ENCODE measurements at places on chromosomes 3 and 15.

- DNase-seq = peak; percentile 36
Observed at GRCh38 chr15:89457086-89457485, 39.3 kb downstream of the RHCG start.

- DNase-seq = no peak
Observed at GRCh38 chr15:40163657-40164416, 3.0 kb downstream of the BUB1B start.

- DNase-seq = no peak
Observed at GRCh38 chr15:85742186-85742821, 52.4 kb downstream of the KLHL25 start.

- DNase-seq = no peak
Observed at GRCh38 chr15:58742819-58743502, 6.5 kb downstream of the ADAM10 start.

GRCh38 chr3:118292841-118293240 is 741.8 kb downstream of the IGSF11 start:
- no peak for DNase-seq

DNA sequence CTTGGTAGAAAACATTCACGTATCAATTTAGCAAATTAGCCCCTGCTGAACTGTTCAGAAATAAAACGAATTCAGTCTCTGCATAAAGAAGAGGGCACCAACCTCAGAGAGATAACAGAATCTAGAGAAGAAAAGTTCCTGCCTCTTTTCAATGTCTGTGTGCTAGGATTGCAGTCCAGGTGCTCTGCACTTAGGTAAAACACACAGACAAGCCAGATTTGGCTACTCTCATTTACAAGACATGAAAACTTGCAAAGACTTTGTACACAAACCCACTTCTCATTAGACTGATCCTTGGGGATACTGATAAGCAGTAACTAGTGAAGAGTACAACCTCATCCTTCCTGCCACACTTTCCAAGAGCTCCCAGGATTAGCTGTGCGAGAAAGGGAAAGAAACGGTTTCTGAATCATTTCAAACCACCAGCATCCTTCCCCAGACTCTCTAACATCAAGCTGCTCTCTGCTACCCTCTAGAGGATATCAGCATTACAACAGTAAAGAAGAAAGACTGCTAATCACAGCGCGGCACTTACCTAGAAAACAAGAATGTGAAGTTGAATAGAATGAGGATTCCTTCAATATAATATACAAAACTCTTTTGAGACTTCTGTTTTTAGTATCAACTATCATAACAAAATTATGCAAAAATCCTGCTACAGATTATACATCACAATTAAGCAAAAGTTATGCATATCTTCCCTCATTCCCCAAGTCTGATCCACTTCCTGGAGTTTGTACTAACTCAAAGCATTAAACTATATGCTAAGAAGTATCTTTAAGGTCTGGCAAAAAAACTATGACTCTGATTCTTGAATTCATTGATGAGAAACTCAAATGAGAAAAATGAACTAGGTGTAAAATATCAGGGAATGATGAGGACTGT is 306.4 kb downstream of the MAGI1 start:
- peak; percentile 20 for DNase-seq

GRCh38 chr3:48595526-48596121 is 495 bp upstream of the COL7A1 start:
- peak; percentile 36 for DNase-seq

- no peak for DNase-seq
Observed at GRCh38 chr15:37360724-37361123, 260.4 kb upstream of the MEIS2 start.

GRCh38 chr3:17175187-17175807 is 290.5 kb downstream of the PLCL2 start:
- no peak for DNase-seq

DNA sequence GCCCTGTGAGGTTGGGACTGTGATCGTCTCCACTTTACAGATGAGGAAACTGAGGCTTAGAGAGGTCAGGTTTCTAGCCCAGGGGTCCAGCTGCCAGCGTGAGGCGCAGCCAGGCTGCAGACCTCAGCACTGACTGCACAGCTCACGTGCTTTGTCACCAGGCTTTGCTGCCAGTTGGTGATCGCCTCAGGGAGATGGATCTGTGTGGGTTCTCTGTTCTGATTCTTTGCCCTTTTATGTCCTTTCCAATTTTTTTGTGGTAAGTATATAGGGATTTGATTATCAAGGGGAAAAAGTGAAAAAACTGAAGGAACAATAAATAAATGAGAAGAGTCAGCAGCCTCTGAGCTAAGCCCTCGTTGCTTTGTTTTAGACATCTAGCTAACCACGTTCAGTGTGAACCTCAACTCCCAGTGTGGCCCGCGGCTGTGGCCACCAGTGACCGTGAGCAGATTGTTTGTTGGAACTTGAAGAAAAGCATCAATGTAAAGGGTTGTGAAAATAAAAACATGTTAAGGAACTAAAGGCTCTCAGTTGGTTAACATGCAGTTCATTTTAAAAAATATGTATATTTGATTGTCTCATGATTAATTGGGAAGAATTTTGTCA is 117.6 kb downstream of the PDE8A start:
- no peak for DNase-seq

DNA sequence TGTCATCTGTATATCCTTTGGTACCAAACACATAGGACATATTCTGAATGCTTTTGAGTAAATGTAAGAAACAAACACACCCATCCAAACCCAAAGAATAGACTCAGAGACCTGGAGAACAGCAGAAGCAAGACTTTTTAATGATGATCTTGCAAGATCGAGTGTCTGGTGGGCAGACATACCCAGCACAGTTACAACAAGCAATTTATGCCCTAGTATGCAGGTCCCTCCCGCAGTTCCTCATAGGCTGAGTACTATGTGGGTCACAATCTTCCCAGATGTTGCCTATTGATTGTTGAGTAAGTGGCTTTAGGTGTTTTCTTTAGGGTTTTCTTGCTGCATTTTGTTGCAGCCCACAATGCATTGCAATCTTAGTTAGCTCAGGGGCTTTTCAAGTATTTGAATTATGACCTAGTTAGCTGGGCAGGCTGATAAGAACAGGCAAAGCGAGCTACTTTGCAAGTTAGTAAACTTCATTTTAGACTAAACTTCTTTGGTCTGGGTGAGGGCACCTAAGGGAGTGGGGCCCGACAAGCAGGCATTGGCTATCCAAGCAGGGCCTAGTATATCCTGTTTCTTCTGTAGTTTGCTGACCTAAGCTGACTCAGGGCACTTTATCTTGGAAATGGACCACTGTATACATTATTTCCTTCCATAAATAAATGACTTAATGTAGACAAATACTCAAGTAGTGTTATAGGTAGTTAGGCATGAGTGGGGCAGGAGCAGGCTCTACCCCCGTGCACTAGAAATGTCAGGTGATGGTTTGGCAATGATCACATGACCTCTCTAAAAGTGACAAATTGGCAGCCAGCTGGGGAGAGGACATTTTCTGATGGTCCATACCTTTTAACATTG is 87.3 kb upstream of the LIPC start:
- no peak for DNase-seq
